Liver (tissue), 10 donors: ENCODE measurements at places on chromosomes 4 and X. TPM values are rescaled to one million over a fixed set of nuclear protein-coding genes. Genes with fewer than 3 reads are reported as not detected.

Gene DCLK2
- 0.70 TPM for total RNA-seq

Gene ANKRD50
- total RNA-seq: 16.7 TPM

DNA sequence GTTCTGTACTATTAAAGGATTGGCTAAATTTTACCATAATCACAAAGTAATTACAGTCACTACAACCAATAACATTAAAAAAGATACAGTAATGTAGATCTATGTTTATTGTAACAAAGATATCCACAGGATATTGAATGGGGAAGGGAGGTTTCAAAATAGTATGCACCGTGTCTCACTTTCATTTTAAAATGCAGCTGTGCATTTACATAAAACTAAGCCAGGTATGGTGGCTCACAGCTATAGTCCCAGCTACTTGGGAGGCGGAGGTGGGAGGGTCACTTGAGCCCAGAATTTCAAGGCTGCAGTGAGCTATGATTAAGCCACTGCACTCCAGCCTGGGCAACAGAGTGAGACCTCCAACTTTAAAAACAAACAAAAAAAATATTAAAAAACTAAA, 8.5 kb downstream of the SRP72 start:
- DNase-seq: no peak

DNA sequence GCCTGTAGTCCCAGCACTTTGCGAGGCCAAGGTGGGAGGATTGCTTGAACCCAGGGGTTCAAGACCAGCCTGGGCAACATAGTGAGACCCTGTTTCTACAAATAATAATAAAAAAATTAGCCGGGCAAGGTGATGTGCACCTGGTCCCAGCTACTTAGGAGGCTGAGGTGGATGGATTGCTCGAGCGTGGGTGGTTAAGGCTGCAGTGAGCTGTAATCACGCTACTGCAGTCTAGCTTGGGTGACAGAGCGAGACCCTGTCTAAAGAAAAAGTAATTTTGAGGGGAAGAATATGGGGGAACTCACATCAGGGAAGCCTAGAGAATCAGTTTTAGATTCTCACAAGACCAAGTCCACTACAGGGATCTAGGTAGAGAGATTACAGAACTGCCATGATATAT, 28.9 kb upstream of the LCORL start:
- no peak for DNase-seq

Gene WDR44
- total RNA-seq: 6.9 TPM

- no peak for DNase-seq
Measured at GRCh38 chr4:102163404-102164140, 181.7 kb downstream of the SLC39A8 start.

DNA sequence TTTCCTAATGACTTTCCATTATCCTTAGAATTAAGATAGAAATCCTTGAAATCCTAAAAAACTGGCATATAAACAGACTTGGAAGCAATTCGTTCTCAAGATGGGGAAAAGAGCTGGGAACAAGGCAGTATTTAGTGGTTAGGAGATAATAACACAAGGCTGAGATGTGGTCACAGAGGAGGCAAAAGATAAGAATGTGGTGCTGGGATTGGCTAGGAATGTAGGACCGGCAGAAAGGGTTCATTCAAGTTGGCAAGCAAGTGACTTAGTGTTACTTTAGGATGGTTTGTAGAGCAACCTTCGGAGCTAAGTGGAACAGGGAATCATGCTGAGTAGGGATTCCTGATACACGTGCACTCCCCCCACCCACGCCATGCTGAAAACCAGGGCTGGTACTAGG, 121.9 kb upstream of the RPS6KA3 start:
- DNase-seq: no peak

DNA sequence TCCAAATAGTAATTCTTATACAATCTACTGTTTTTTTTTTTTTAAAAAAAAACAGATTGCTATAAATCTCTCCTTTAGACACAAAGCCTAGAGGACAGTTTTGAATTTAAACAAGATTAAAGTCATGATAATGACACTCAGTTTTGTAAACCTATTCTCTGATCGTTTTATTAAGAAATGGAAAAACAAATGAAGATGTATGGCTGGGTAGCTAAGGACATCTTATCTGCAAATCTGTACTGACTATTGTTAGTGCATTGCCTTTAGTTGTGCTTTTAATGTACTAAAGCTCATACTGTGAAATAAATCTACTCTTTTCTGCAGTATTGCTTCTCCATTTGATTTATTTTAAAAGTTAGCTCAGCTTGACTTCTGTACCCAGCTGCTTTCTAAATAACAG, 155.0 kb downstream of the UNC5C start:
- no peak for DNase-seq

DNA sequence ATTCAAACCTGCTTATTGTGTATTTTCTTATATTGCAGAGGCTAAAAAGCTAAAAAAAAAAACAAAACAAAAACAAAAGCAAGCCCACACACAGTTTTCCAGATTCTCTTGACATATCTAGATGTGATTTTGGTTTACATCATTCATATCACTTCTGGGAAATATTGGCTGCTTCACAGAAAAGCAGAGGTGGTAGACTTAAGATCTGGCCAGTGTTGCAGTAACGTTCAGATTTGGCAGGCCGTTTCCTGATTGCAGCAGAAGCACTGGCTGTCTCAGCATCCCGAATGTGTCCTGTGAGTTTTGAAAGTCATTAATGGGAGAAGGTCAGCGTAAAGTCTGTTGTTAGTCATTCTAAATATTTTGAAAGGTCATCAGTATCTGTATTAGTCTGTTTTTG, 2062.0 kb downstream of the ARAP2 start:
- no peak for DNase-seq

- DNase-seq: no peak
Measured at GRCh38 chrX:10050481-10050880, 83.3 kb downstream of the CLDN34 start.

- DNase-seq: no peak
Measured at GRCh38 chr4:67700116-67700737, 728 bp downstream of the UBA6 start.

DNA sequence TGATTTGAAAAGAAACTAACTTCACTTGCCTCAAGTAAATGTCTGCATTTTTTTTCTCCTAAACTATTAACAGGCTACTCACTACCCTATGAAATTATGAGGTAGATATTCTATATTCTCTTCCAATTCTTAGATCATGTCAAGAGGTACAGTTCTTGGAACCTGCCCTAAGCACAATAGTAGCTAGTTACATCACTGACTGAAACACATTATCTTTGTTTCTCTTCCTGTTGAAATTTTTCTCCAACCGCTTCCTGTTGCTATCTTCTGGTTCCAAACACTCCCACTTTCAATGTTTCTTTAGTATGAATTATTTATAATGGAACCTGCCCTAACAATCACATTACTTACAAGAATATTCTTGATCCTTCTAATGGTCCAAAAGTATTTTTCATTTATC, 5.0 kb upstream of the BANK1 start:
- DNase-seq: no peak

DNA sequence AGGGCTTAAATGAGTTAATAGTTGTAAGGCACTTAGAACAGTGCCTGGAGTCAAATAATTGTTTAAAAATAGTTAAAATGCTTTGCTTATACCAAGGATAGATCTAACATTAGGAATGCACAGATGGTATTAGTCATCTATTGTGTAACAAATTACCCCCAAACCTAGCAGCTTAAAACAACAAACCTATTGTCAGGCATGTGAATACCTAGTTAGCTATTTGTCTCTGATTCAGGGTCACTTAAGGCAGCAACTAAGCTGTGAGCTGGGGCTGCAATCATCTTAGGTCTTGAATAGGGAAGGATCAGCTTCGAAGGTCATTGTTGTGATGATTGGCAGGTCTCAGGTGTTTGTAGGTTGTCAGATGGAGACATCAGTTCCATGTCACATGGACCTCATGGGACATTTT, 42.4 kb upstream of the AGA start:
- DNase-seq: no peak

Gene GPM6B
- 0.84 TPM for total RNA-seq

Gene PAGE2B
- total RNA-seq: not detected

Gene PARM1
- total RNA-seq: 2.2 TPM

- no peak for DNase-seq
Measured at GRCh38 chr4:155603360-155603891, 63.2 kb upstream of the GUCY1A1 start.

DNA sequence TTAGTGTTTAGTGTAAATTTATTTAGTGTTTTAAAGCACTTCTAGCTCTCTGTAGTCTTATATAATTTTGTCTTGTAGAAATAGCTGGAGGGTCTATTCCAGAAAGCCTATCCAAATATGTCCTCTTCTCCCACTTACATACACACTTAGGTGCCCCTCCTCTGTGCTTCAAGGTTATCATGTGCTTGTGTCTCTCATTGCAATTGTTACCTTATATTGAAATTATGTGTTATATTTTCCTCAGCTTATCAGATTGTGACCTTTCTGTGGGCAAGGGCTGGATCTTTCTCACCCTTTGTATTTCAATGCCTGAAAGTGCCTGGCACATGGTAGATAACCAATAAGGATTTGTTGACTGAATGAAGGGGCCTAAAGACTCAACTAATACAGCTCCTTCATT, 18.4 kb downstream of the WDR44 start:
- DNase-seq: no peak

Gene SLC39A8
- 30.3 TPM for total RNA-seq

DNA sequence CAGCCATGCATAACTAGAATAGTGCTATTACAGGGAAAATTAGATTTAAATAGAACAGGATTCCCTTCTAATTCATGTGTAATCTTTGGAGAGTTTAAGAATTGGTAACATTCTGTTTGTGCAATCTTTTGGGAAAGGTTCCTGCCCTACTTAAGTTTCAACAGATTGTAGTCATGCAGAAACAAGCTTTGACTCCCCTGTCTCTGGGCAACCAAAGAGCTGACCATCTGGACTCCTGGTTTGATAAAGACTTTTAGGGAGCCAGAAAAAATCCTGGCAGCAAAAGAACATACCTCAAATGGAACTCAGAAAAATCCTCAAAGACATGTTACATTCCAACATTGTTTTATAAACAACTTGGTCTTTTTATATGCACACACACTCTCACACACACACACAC, 191.1 kb upstream of the NEIL3 start:
- no peak for DNase-seq

Gene SUPT20HL1
- not detected for total RNA-seq

DNA sequence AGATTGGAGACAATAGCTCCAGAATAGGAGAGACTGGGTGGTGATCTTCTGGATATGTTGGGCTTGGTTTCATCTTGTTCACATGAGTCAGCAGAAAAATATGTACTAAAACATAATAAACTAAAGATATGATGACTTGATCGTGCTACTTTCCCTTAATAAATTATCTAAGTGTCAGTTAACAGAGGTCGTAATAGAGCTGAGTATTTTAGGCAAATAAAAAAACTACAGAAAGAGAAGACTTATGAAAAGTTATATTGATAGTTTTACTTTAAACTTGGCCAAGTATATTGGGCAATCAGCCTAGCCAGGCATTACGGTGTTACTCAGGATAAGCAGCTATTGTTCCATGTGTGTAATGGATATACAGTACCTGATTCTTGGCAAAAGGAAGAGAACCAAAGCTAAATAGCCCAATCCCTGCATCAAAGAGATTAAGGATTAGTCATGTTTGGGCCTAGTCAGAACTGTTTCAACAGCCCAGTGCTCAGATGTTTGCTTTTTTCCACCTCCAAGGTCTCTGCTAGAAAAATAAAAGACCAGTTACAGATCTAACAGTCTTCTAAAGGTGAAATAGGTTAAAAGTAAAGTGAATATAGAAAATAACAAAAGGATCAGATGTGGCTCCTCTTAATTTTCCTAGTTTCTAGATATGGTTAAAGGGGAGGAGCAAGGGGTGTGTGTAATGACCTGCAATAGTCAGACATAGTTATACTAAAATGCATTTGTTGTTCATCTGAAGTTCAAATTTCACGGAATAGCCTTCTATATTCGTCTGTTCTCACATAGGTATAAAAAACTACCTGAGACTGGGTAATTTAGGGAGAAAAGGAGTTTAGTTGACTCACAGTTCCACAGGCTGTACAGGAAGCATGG, 262.6 kb downstream of the ADGRL3 start:
- no peak for DNase-seq

DNA sequence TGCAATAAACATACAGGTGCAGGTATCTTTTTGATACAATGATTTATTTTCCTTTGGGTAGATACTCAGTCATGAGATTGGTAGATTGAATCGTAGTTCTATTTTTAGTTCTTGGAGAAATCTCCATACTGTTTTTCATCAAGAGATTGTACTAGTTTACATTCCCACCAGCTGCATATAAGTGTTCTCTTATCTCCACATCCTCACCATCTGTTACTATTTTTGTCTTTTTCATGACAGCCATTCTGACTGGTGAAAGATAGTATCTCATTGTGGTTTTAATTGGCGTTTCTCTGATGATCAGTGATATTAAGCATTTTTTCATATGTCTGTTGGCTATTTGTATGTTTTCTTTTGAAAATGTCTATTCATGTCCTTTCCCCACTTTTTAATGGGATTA, 202.2 kb downstream of the RAPGEF2 start:
- DNase-seq: no peak

DNA sequence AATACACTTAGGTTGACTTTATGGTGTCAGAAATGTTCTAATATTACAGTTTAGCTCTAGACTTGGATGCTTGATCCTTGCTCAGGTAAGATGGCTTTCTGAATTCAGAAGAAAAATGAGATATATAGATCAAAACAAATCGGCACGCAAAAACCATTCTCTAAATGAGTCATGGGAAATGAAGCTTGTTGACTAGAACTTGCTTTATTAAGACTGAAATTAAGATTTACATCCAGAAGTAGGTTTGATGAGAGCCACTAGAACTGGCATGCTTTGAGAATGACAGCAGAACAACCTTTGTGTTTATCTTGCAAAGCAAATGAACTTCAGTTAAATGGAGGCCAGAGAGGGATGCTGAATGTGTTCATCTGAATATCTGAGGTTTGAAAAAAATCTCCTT, 304.9 kb upstream of the KLF3 start:
- no peak for DNase-seq
